Renal cortical epithelial cell (primary cell): ENCODE measurements at places on chromosomes 7 and 10.
A peak's percentile ranks its signal among the peaks of the same experiment; 100 is the strongest.

DNA sequence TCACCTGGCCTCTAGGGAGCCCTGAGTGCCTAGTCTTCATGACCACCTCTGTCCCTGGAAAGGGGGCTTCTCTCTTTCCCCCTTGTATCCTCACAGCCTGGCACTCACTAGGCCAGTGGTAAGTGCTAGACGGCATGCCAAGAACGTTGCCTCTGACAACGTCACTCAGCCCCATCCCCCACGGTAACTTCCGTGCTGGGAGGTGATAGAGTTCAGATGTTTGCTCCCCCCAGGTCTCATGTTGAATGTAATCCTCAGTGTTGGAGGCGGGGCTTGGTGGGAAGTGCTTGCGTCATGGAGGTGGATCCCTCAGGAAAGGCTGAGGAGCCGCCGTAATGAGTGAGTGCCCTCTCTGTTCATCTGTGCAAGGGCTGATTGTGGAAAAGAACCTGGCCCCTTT is 343.3 kb upstream of the MKI67 start:
- DNase-seq = no peak

DNA sequence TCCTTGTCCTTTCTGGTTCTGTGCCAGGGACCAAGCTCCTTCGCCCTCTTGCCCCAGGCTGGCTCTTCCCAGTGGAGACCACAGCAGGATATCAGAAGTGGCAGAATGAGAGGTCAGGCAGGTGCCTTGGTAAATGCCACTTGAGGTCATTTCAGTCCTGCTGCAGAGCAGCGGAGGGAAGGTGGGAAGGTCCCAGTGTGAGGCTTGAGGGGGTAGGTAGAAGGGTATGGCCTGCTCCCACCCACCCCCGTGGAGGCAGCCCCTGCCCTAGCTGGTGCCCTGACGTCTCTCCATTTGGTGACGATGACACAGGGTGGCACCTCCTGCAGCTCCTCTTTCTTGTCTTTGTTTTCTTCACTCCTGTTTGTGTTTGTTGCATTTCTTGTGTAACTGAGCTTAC is 538.8 kb downstream of the TCERG1L start:
- no peak for DNase-seq

GRCh38 chr10:34816501-34817002 is 1.5 kb upstream of the PARD3 start:
- peak; percentile 50 for DNase-seq

DNA sequence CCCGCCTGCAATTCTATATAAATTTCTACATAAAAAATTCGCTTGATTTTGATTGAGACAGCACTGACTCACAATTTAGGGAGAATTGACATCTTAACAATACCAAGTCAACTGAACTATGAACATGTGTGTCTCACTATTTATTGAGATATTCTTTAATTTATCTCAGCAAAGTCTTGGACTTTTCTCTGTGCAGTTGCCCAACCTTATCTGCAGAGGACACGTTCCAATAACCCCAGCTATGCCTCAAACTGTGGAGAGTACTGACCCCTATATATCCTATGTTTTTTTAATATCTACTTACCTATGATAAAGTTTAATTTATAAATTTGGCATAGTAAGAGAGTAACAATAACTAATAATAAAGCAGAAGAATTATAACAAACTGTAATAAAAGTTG is 69.4 kb upstream of the PIP4K2A start:
- DNase-seq = no peak

GRCh38 chr10:79031723-79032122 is 37.0 kb upstream of the ZMIZ1 start:
- DNase-seq = no peak
